Right lobe of liver (tissue), 6 donors: ENCODE measurements at places on chromosomes 3 and 15. TPM values are rescaled to one million over a fixed set of nuclear protein-coding genes. Genes with fewer than 3 reads are reported as not detected.

GRCh38 chr3:158711886-158712285, 20.4 kb downstream of the RARRES1 start:
- DNase-seq, result no peak

GRCh38 chr15:39099524-39099923, 481.4 kb upstream of the THBS1 start:
- DNase-seq, result no peak

DNA sequence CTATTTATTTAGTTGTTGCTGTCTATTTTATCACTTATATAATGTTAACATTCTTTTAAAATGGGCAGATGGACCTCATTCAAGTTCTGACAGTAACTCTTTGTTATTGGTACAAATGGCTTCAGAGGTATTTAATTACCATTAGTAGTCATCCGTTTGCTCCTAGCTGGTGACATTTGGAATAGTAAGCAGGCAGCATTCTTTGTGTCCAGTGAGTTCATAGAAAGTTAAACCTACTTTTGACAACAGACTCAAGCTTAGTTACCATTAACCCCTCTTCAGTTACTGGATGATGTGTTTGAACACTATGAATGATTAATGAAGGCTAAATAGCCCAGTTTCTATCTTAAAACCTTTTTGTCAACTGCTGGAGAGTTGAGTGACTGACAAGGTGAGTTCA, 500.7 kb upstream of the ATP11B start:
- DNase-seq, result no peak

- DNase-seq, result no peak
Observed at GRCh38 chr15:44101286-44101685, 93.8 kb downstream of the FRMD5 start.

DNA sequence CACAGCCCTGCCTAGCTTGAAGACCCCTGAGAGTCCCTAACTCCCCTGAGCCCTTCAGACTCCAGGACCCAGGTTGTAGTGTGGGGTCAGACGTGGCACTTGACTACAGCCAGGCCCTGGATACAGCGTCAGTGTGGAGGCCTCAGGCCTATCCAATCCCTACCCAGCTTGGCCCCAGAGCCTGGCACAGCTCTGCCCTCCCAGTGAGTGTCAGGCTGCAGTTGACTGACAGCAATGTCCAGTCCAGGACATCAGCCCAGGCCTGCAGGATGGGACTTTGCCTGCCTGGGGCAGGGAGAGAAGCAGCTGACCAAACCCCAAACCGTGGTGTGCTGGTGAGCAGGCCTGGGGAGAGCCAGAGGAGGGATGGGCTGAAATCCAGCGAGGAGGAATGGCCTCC, 27.3 kb downstream of the KLF13 start:
- no peak for DNase-seq

DNA sequence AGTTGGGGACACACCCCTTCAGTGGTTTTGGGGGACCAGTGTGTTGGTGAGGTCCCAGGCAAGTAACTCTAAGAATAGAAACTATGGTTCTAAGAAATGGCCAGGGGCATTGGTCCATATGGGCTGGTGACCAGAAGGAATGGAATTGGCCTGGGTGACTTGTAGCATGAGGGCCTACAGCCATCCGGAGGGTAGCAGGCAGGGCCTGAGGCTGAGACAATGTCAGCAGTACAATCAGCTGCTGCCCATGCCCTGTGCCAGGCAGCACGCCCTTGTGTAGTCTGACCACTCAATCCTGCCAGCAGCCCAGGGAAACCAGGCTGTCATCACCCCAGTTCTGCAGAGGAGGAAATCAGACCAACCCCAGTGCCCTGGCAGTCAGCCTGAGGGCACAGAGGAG, 100.6 kb downstream of the DNAJB8 start:
- DNase-seq, result no peak

DNA sequence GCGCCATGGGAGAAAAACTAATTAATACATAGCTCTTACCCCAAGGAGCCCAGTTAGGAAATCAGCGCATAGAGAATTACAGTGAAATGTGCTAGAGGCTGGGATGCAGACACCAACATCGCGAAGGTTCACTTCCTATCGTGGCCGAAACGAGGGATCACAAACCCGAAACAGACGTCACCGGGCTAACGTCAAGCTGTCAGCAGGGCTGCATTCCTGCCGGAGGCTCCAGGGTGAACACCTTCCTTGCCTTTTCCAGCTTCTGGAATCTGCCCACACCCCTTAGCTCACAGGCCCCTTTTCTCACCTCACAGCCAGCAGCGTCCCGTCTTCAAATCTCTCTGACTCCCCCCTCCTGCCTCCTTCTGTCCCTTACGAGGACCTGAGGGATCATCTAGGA, 13.0 kb downstream of the GP5 start:
- no peak for DNase-seq

DNA sequence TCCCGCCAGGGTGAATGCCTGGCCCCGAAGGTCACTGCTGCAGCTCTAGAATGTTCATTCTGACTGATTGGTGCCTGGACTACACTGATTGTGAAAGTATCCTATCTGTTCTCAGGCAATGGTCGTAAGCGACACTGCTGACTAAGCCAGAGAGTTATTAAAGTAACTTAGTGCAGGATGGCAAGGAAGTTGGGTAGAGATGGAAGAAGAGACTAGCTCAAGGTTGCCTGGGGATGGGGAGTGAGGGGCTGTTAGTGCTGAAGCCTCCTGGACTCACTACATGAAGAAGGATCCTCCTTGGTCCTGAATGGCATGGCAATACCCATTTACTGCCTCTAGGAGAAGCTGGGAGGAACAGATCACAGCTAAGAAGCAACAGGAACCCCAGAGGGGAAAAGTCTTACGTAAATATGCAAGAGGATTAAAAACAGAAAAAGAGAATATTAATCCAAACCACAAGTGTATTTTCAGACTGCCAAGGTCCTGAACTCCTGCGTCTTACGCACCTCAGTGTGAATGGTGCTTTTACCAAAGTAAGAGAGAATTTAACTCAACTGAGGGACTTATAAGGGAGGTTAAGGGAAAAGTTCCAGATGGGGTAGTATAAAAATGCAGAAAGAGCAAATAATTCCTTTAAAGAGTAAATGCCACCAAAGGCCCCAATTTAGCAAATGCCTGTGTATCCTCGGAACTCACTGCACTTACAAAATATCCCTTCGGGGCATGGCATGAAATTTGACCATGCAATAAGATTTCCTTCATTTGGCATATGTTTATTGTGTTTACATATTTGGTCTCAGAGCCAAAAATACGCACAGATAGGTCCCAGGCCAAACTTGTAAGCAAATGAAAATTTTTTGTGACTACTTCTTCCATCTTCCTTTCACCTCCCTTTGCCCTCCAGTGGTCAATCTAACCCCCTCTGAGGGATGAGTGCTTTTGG, 64.0 kb upstream of the DGKG start:
- DNase-seq, result no peak

DNA sequence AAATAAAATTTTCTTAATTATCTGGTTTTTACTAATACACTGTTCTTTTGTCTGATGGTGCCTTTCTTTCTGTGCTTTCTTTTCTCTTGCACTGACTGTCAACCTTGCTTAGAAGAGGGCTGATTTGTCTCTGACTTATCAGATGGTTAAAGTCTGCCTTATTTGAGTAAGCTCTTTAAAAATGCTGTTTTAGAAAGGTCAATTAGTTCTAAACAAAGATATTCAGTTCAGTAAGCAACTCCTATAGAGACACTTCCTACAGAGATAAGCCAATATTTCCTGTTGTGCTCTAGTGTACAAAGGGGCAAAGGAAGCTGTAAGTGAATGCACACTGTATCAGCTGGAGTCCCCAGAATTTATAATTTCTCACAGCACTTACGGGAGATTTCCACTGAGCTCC, 153.4 kb upstream of the TSPAN3 start:
- DNase-seq, result no peak

DNA sequence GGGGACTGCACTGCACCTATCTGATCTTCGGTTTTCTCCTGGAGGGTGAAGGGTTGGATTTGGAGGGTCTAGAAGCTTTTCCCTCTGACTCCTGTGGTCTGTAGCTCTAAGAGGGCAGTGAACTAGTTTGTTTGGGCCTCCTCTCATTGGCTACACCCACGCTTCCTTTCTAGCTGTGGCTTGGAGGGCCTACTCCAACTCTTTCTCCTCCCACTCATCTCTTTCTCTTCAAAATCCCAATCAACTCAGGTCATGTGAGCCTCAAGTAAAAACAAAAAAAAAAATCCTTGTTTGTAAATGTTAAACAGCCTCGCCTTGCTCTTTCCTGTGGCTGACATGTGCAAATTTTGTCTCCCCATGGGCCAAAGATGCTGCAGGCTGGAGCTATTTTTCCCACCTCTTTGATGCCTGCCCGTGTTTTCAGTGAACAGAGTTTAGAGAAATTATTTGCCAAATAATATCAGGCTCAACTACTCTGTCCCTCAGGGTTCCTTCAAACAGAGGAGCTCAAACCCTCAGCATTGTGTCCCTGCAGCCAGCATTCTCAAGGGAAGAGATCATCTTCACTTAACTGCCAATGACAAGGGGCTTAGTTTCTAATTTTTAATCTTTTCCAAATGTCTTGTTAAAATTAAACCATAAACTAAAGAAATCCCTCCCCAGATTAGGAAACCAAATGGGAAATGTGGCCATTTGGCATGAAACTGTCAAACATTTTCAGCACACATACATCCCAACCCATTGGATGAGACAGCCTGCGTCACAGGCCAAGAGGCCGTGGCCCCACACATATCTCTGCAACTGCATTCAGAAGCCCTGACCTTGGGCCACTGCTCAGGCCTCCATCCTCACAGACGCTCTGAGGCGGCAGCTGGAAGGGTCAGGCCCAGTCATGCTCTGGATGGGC, 114.8 kb upstream of the THBS1 start:
- DNase-seq, result peak; percentile 59

DNA sequence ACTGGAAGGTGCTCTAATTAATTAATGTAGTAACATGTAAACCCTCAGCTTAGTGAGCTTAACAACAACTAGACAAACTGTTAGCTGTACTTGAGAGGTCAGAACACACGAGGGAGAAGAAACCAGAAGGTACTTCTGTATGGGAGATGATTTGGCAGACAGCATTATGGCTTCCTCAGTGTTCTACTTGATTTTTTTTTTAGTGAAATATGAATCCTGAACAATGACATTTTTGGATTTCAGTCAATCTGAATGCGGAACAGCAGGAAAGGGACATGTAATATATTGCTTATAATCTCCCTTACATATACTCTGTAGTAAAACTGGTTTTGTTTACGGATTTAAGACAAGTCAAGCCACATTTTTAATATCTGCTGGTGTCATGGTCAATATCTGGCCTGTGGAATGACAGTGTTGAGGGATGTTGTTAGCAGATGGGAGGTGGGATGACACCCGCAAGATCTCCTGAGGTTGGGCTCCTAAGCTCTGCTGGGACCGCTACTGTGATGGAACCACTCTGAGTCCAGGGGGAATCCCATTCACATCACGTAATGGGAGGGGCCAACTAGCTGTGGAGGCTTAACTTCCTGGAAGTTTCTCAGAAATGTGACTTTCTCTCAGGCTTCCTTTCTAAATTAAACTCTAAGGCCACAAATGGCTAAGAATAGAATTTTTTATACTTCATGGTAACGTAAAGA, 18.7 kb downstream of the TNFAIP8L3 start:
- no peak for DNase-seq

DNA sequence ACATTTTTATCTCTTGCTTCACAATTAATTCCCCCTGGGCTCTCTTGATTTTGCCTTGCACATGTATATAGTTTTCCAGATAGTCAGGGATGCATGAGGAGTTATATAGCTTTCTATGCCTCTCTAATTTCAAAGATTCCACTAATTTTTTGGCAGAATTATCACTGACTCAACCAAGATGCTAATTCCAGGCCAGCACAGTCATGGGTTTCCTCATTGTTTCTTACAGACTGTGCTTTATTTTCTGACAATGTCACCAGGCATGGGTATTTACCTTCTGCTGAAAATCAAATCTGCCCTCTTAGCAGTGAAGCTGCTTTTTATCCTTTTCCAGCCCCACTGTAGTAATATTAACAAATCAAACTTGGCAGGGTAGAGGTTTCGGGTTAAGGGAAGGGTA, 1520.6 kb upstream of the CADM2 start:
- DNase-seq, result no peak

GRCh38 chr3:161104561-161105551, at the start of gene B3GALNT1:
B3GALNT1 (minus strand) TSS chr3:161105349; CDS start chr3:161086754, 18,595 bp downstream.
- DNase-seq, result peak; percentile 65

DNA sequence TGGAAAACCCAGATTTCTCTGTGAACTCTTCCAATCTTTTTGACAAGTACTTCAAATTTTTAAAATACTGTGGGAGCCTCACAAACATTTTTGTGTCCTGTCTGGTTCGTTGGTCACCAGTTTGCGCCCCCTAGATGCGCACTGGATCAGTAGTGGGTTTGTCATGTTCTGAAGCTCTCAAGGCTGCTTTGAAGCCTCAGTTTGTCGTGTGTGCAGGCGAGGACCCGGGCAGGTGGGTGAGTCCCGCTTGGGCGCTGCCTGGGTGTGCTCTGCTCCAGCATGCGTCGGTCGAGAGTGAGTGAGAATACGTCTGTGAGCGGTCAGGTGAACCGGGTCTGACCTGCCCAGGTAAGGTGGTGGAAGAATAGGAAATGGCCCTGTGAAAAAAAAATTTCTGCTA, 17.3 kb upstream of the AEN start:
- no peak for DNase-seq

DNA sequence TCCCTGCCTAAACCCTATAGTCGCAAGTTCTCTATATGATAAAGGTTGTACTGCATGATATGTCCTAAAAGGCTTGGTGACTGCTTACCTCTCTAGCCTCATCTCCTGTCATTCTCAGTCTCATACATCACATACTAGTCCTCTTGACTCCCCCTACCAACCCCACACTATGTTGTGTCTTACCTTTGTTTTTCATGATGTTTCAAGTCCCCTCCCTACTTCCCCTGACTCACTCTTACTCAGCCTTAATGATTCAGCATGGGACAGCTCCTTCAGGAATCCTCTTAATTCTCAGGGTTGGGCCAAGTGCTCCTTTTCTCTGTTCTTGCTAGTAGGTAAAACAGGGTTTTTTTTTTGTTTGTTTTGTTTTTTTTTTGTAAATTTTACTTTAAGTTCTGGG, 49.6 kb downstream of the SLMAP start:
- no peak for DNase-seq

DNA sequence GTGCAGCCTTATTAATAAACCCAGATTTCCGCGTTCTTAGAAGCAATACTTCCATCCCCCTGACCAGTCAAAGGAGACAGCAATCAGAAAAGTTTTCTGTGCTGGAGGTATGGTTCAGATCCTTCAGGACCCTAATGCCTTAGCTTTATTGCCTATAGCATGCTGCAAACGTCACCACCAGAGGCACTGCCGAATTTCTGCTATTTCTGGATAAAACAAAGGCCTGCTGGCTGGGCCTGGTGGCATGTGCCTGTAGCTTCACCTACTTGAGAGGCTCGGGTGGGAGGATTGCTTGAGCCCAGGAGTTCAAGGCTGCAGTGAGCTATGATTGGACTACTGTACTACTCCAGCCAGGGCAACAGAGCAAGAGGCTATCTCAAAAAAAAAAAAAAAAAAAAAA, 407.2 kb downstream of the FOXP1 start:
- DNase-seq, result no peak

Gene TUSC7
- not detected for total RNA-seq

Gene GP5
- 0.23 TPM for total RNA-seq

Gene BOC
- total RNA-seq, result 0.62 TPM

Gene AGBL1
- not detected for total RNA-seq

Gene SERPINI2
- not detected for total RNA-seq

Gene CACNA2D2
- total RNA-seq, result 0.13 TPM

Gene LRRIQ4
- total RNA-seq, result not detected

Gene RPP25
- total RNA-seq, result 8.5 TPM

Gene SLC22A14
- total RNA-seq, result 0.12 TPM

Gene SSUH2
- 1.3 TPM for total RNA-seq

Gene RBMS3
- 6.3 TPM for total RNA-seq

Gene ZNF385D
- 0.18 TPM for total RNA-seq

Gene BHLHE40
- 38.4 TPM for total RNA-seq

Gene RAB6B
- total RNA-seq, result 0.37 TPM
